Activated B cell treated with CpG ODN at 0.5 μM for 24 hours (primary cell): ENCODE measurements at places on chromosomes 5 and 9. TPM values are rescaled to one million over a fixed set of nuclear protein-coding genes. Genes with fewer than 3 reads are reported as not detected.
A peak's percentile ranks its signal among the peaks of the same experiment; 100 is the strongest.

DNA sequence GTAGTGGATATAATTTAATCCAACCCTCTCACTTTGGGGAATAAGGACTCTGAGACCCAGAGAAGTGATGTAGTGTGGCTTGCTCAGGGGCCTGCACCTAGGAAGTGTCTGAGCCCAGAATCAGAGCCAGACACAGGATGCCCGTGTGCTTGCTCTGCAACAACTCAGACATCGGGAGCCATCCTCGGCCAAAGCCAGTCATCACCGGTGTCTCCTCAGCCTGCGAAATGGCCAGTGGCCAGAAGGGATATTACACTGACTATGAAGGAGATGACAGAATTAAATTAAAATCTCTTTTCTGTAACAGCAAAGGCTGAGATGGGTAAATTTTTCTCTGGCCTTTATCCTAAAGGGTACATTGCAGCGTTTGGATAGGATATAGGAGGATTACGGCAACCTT lies 102.9 kb downstream of the MARCHF11 start:
- DNase-seq: no peak
- no peaks in the 10 kb centered on the region for H3K27me3 ChIP-seq

DNA sequence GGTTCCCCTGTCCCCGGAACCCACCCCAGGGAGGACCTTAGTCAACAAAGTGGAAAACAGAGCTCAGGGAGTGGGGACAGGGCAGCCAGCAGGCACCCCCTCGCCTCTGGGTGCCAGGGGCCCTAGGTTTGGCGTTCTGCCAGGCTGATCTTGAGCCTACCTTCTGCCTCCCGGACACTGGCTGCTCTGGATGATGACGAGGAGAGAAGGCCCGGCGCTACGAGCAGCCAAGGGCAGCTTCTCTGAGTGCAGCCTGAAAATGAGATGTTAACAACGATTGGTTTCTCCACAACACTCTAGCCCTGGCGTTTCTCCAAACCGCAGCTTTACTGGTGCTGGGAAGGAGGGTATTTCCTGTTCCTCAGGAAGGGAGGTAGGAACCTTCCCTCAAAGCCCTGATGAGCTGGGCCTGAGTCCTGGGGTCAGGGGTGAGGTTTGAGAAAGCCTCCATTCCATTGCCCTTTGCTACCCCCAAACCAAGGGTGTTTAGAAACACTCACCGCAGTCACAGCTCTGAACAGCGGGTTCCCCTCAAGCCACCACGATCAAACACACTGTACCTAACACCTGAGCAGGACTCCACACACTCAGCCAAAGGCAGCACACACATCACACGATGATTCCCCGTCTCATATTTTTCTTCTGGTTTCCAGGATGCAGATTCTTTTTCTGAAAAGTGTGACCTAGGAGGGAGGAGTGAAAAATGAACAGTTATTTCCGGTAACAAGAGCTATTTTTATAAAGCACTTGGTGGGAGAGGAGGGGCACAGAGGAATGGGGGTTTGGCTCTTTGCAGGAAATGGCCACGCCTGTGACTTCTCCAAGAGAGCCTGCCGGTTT lies at the start of gene STING1:
TSS of gene STING1 (minus strand) at position 709 of the 840 bp plus-strand sequence. CDS start 1,054 bp downstream, outside the sequence.
- H3K27ac ChIP-seq: peak within 1 kb of the TSS; percentile 35
- peak; percentile 21 for DNase-seq
- peak within 1 kb of the TSS; percentile 53 for H3K4me3 ChIP-seq
- peaks cover 4% of the 10 kb centered on the region for H3K27me3 ChIP-seq

DNA sequence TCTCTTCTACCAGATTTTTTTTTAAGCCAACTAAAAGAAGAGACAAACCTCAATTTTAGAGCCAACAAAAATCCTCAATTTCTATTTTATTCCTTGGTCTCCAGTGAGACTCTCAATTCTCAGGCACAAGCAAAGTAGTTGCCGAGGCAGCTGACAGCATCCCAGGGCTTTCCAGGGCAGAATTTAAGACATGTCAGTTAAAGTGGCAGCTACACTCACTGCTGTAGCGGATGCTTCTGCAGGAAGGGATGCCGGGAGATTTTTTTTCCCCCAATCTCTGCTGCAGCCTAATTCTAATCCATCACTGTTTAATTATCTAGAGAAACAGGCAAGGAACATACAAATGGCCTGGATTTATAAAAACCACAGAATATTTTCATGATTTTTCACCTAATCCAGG lies 57.0 kb downstream of the TTC39B start:
- H3K4me3 ChIP-seq: no peak overlapping the region
- no peaks in the 10 kb centered on the region for H3K4me1 ChIP-seq
- no peak for DNase-seq
- H3K36me3 ChIP-seq: no peaks in the 10 kb centered on the region
- H3K27ac ChIP-seq: no peak overlapping the region

TMEM174 gene
- not detected in 2 replicates for total RNA-seq

DNA sequence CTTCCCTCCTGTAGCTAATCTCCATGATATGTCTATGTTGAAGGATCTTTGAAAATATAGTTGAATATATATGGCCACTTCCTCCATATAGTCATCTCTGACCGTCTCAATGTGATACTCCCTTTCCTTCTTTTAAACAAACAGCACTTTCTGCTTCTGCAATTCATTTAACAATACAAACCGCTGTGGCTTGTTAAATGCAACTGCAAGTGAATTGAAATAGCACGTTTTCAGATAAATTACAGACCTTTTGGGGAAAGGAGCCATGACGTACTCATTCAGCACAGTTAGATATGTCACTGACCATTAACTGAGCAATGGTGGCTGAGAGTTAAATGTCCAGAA lies 82.5 kb downstream of the FBXO38 start:
- H3K36me3 ChIP-seq: no peaks in the 10 kb centered on the region
- peaks cover 1% of the 10 kb centered on the region for H3K27me3 ChIP-seq
- no peak overlapping the region for H3K27ac ChIP-seq
- H3K4me1 ChIP-seq: no peaks in the 10 kb centered on the region
